Epithelial cell of esophagus (primary cell): ENCODE measurements at places on chromosomes 7 and 10.
A peak's percentile ranks its signal among the peaks of the same experiment; 100 is the strongest.

DNA sequence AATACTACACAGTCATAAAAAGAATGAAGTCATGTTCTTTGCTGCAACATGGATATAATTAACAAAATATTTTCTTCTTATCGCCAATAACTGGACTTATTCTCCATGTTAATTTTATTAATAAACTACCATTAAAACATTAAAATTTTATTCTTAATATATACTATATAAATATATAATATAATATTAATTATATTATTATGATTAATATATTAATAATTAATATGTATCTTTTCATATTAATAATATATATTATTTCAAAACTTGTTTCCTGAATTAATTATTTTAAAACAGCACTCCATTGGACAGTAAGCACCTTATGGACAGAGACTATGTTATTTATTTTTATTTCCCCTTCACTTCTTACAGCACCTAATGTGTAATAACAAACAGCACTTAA is 182.8 kb downstream of the ARL4A start:
- no peak for DNase-seq

- no peak for DNase-seq
Measured at GRCh38 chr7:95432606-95433005, 2.2 kb downstream of the PON2 start.

GRCh38 chr7:29606287-29606721 is 42.7 kb downstream of the PRR15 start:
- DNase-seq: peak; percentile 79

DNA sequence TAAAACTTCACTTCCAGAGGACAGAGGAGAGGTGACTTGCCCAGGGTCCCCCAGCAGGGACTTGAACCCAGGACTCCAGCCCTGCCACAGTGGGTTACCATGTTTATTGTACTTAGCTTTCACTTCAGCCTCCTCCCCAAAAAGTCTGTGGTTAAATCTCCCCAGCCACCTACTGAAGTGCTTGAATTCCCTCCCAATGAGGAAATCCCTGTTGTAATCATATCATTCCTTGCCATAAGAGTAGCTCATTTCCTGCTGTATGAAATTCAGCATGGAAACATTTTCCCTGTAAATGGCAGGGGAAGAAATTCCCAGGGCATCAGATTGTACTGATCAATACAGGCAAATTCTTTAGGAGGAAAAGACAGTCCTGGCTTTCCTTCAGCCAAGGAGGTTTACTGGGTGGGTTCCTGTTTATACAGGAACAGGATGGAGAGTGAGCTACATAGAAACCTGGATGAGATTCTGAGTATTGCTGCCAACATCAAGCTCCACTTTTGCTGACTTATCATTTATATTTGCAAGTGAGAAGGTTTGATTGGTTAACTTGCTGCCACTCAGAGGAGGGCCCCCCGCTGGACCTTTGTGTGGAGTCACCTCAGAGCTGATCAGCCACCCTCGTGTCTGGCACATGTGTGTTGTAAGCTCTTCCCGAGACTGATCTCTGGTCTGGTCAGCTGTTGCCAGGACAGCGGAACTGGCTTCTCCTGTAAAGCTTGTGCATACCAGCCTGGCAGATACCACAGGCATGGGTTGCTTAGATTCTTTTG is 16.4 kb upstream of the PDZD8 start:
- peak; percentile 45 for DNase-seq

DNA sequence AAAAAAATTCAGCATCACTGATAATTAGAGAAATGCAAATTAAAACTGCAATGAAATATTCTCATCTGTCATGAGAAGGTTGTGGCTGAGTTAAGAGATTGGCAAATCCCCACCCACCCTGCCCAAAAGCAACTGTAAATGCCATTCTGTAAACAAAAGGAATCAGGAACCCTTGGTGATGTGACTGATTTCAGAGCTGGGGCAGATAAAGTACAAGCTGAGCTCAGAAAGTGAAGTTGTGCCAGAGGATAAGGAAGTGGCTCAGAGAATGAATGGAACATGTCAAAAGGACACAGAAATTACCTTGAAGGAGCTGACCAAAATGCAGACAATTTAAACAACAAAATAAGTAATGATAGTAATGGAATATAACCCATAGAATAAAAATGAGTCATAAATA is 32.7 kb upstream of the ARMS2 start:
- no peak for DNase-seq

- no peak for DNase-seq
Measured at GRCh38 chr10:116948530-116948870, 56.5 kb downstream of the SHTN1 start.

DNA sequence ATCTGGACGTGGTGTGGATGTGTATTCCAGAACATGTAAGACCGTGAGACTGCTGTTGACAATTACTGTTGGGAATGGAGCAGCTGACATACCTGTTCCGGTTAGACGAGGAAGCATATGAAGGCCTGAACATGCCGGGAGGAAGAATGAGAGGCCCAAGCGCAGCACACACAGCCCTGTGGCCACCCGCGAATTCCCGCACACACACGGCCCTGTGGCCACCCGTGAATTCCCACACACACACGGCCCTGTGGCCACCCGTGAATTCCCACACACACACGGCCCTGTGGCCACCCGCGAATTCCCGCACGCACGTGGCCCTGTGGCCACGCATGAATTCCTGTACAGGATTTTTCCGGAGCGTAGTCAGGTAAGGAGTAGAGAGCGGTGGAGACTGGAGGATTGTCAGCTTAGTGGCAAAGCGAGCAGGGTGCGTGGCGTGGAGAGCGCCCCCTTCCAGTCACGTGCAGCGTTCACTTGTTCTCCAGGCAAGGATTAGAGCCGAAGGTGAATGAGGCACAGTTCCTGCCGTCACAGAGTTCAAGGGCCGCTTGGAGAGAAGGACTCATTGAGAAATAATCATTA is 9.5 kb upstream of the SUN1 start:
- DNase-seq: no peak

DNA sequence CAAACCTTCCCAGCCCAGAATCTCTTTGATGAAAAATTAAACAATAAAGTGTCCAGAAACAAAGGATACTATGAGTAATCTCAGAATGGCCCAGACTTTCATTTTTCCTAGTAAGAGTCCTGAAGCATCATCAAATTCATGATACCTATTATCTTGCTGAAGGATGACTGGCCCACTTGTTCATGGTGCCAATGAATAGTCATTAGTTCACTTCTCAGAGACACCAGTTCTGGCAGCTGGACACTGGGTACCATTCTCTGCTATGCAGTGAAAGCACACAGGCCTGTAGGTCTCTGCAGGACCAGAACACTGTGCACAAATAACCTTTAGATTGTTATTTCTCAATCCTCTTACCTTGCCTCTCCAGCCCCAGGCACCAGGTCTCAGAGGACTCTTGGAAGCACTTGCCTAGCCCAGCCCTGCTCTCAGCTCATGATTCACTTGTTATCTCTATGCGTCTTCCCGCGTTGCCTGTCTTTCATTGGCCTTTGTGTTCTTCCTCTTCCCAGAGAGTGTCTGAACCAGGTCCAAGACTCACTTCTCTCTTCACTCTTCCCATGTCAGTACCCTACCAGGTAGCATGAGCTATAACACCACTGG is 98.1 kb upstream of the AGBL3 start:
- peak; percentile 86 for DNase-seq

DNA sequence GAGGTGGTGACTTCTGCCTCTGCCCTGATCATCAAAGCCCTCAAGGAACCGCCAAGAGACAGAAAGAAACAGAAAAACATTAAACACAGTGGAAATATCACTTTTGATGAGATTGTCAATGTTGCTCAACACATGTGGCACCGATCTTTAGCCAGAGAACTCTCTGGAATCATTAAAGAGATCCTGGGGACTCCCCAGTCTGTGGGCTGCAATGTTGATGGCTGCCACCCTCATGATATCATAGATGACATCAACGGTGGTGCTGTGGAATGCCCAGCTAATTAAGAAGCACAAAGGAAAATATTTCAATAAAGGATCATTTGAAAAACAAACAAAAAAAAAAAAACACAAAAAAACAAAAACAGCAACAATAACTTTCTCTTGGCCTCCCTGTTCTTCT is 59.5 kb upstream of the TOMM7 start:
- DNase-seq: no peak

GRCh38 chr10:17961551-17962422 is 10.1 kb downstream of the SLC39A12 start:
- peak; percentile 35 for DNase-seq

DNA sequence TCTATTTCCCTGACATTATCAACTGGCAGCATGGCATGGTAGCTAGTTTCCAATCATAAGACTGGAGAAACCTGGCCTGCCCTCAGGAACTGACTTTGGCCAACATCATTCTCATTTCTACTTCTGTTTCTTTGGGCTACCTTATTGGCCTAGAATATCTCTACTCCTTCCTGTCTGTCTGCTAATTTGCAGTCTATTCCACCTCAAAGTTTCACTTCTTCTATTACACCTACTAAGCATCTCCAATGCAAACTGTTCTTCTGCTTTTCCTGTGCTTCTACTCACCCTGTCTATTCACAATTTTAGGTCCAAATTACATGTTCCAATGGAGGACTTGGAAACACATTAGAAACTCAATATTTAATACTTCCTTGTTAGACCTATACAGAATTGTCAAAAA is 65.6 kb downstream of the ZNF503 start:
- DNase-seq: no peak

GRCh38 chr7:27860800-27861199 is 120.8 kb downstream of the TAX1BP1 start:
- DNase-seq: no peak

DNA sequence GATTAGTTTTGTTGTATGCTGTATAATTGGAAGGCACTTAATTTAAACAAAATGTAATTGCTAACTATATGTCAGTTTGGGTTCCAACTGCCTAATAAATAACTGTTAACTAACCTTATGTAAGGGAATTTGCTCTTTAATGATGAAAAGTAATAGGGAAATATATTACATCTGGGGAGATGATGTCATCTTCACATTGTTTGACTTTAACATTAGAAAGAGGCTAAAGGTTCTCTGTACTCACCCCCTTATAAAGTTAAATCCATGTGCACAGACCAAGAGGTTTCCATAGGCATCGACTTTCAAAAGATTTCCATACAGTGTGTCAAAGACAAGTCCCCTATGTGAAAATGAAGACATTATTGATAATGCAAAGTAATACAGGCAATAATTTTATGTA is 87.6 kb downstream of the NT5C2 start:
- DNase-seq: no peak

DNA sequence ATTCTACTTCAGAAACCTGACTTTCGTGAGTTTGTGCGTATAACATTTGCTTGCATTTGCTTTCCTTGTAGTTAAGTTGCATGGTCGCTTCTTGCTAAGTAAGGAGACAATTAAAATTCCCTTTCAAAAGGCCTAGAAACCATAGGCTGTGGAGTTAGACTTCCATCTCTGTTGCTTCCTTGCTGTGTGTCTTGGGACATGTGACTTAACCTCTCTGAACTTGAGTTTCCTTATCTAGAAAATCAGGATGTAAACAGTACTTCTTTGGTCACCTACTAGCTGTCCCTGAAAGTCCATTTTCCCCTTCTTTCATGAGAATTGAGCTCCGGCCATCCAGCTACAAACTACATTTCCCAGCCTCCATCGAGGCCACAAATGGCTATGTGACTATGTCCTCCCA is 89.2 kb downstream of the ITIH5 start:
- no peak for DNase-seq

DNA sequence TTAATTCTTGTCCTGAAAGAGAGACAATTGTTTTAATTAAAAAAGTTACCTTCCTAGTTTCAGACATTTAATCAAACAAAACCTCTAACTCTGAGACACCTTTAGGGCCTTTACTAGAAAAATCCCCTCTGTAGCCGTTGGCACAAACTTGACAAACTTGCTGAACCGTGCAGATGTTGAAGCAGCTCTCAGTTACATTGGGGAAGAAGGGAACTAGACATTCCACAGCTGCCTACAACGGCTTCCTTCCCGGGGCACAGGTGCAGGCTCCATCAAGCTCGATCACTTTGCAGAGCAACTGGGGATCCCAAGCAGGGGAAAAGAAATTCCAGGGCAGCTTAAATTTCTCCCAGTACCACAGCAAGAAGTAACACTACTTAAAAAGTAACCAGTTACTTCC is 141.3 kb downstream of the SKAP2 start:
- no peak for DNase-seq
